ENCODE measurements at places on chromosomes 7 and 10.

DNA sequence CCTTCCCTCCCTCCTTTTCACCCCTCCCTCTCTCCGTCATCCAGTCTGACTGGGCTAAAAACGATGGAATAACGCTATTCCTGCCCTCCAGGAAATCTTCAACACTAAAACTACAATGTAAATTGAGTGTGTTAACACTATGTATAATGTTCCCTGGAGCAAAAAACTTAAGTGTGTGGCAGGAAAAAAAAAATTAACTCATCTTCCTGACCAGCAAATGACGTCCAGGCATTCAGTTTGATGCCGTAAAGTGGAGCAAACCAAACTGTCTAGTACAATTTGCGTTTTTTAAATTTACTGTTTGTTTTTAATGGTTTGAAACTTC is 545 bp upstream of the MTPN start:
- DNase-seq = no peak

- DNase-seq = no peak
Observed at GRCh38 chr7:37984750-37985390, 64.4 kb downstream of the EPDR1 start.

DNA sequence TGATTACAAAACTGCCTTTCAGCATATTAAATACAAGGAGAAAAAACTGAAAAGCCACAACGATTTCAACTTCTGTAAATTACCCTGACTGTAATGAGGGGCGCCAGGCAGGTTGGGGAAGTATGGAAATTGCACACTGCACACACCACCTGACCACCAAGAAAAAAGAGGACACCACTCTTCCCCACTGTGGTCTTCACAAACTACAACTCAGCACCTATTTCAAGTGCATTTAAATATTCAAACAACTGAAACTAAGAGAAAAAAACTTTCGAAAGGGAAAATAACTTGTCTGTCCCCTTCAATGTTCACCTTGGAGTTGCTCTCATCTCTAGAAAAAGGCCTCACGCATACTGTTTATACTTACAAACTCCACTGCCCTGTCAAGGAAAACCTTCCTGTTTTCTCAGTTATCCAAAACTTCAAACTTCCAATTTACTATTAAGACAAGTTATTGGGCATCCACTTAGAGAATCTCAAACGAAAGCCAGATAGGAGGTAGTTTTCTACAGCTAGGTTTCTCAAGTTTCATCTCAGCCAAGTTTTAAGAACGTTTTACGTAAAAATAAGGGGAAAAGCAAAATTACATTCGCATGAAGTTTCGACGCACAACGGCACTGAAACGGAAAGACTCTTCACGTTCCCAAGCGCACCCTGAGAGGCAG is 1.4 kb downstream of the LARP4B start:
- no peak for DNase-seq

DNA sequence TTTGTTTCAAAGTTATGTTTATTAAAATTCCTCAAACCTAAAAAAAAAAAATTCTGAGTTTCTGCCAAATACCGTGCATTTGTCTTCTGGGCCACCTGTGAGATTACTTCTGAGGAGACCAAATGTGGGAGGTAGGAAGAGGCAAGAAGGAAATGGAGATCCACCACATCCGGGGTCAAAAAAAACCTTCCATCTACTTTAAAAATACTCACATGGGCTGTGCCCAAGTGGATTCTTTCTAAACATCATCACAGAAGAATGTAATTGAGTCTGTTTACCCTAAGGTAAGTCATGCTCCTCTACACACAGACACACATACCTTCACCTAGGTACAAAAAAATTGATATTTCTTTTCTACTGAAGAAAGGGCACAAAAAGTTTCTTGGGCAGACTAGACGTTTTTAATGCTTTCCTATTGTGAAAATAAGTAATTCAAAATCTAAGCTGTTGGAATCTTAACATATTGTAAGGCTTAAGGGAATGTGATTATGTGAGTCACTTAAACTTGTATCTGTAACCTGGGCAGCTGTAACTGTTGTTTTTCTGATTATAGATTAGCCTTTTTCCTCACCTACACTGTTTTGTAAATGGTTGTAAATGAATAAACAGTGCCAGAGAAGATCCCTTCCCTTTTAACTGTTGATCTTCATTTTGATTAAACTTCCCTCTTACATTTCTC is 19.1 kb upstream of the SPOCK2 start:
- DNase-seq = no peak

DNA sequence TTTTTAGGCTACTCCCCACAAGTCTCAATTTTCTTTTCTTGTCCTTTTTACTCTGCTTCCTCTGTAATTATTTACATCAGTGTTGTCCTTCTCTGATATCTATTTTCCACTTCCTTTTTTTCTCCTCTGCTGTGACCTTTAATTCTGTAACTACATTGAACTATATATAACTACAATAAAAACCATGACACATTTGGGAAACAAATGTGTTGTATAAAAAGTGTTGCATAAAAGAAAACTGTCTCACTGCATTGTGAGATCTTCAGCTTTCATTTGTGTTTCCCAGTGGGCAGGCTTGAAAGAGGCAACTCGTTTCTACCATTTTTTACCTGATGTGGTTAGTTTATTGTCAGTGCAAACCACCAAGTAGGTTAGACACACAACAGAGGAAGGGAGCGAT is 483.9 kb upstream of the NRP1 start:
- no peak for DNase-seq

DNA sequence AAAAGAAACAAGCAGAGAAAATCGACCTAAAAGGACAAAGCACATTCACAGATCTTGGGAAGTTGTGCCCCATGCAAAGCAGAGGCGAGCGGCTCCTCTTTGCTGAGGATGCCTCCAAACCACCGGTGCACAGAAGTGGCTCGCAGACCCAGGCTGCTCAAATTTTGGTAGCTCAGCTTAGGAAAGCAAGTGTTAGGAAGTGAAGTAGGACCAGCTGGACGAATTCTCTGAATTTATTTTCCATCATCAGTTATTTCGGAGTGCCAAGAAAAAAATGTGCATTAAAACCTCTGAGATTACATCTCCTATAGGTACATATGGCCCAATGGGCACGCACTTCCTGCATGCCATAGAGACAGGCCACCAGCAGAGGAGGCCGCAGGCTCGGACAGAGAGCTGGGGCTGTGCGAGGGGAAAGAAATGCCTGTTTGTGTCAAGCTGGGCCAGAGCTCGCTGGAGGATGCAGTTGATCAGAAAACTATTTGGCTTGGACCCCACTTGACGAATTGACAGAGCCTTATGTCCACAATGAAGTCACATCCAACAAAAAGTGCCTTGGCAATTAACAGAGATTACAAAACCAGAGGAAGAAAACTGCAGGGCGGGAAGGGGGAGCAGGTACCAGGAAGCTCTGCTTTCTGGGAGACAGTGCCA is 122.3 kb upstream of the LYZL2 start:
- no peak for DNase-seq

DNA sequence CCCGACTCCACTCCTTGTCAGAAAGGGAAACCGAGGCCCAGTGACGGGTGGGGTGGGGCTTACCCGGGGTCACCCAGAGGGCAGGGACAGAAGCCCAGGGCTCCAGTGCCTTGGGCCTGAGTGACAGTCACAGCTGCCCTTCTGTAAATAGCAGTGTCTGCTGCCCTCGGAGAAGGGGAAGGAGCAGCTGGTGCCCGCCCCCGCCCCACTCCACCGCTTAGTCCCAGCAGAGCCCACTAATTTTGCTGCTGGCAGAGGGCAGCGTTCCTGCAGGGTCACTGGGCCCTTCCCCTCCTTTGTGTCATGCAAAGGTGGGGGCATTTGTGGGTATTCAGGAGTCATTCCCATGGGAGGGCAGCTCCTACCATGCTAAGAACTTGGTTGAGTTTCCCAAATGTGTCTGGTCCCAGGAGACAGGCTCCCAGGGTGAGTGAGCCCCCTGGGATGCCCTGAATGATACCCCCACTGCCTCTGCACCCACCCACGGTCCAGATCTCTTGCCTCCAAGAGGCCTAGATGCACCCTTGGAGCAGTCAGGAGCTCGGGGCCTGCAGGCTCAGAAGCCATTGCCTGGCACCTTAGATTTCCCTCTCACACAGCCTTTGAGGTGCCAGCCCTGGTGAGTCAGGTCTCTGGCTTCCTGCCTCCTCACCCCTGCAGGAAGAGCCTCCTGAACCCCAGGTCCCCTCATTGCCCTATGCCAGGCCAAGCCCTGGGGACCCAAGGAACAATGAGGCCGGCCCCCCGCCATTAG is 17.2 kb downstream of the SH2B2 start:
- DNase-seq = no peak

DNA sequence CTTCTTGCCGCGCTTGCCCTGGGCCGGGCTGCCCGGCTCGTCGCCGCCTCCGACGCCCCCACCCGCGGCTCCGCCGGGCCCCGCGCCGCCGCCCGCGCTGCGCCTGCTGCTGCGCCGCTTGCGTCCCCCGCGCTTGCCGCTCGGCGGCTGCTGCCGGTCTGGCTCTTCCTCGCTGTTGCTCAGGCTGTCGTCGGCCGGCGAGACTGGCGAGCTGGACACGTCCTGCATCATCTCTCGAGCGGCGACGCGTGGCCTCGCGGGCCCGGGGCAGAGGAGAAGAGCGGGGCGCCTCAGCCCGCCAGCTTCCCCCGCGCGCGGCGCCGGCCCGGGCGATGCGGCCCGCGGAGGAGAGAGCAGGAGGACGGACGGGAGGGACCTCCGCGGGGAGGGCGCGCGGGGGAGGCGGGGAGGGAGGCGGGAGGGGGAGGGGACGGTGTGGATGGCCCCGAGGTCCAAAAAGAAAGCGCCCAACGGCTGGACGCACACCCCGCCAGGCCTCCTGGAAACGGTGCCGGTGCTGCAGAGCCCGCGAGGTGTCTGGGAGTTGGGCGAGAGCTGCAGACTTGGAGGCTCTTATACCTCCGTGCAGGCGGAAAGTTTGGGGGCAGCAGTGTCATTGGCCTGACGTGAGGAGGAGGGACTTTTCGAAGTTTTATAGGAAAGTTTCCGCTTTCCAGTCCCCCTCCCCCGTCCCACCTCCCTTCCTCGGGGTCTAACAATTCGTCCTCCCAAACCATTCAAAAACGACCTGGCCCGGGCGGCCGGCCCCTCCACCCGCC is at the start of gene TWIST1:
TWIST1 (minus strand) TSS at position 546 of the 779 bp plus-strand sequence; CDS start at position 231, 315 bp downstream.
- peak; percentile 93 for DNase-seq

DNA sequence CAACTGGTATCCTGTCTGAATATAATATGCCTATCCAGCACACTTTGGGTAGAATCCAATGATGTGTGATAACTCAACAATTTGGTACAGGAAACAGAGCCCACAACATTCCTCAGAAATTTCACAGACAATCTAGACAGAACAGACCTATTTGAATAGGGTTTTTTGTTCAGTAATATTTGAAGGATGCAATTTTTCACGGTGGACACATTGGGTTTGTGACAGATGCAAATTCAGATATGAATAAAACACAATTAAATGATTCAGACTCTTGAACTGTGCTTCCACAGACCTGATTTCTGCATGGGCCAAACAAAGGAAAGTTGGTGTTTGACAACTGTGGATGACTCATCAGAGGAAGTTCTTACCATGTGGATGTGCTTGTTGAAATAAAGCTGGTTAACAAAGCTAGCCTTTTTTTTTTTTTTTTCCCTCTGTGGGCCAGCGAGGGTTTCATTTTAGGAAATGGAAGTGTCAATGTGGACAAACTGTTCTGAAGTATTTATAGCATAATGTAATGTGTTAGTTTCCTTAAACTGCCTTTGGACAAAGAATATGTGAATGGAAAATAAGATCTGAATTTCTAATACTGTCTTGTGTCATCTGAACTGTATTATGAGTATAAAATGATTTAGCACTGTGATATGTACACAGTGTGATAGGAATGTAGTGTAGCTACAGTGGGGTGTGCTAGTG is 43.2 kb upstream of the FAM133B start:
- DNase-seq = peak; percentile 90

DNA sequence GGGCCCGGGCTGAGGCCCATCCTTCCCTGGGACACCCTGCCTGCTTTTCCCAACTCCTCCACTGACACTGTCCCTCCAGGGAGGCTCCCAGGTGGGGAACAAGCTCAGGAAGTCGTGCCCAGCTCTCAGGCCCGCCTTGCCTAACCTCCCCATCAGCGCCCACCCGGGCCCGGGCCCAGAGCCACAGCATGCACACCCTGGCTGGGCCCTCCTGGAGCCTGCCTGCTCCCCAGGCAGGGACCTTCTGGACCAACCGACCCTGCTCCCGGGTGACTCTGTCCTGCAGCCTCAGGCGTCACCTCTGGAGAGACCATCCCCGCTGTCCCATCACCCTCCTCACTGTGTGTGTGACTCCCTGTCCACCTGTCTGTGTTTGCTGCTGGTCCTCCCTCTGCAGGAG is 1.8 kb upstream of the TMEM184A start:
- DNase-seq = no peak

Data from GM04503 (cell line).